Omental fat pad (tissue), 4 donors: ENCODE measurements at places on chromosomes 5 and 9. TPM values are rescaled to one million over a fixed set of nuclear protein-coding genes. Genes with fewer than 3 reads are reported as not detected.

Gene HTR4
- not detected for total RNA-seq

GRCh38 chr9:7976167-7976755 is 176.7 kb upstream of the DMAC1 start:
- no peak for DNase-seq

DNA sequence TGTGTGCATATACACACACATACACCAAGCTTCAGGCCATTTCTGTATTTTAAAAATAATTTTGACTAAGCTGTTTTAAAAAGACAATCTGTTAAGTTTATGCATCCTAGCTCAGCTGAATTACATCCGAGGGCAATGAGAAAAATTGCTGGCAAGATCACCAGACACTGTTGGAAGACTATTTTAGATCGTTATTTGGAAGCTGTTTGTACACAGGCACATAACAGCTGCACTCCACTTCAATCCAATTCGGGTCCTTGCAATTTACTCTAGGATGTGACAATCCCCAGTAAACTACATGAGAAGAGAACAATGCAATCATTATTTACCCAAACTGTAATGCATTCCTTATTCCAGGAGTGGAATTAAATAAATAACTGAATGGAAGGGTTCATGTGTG is 79.3 kb upstream of the RASA1 start:
- no peak for DNase-seq

- no peak for DNase-seq
Measured at GRCh38 chr9:97703437-97704344, 6.6 kb upstream of the XPA start.

DNA sequence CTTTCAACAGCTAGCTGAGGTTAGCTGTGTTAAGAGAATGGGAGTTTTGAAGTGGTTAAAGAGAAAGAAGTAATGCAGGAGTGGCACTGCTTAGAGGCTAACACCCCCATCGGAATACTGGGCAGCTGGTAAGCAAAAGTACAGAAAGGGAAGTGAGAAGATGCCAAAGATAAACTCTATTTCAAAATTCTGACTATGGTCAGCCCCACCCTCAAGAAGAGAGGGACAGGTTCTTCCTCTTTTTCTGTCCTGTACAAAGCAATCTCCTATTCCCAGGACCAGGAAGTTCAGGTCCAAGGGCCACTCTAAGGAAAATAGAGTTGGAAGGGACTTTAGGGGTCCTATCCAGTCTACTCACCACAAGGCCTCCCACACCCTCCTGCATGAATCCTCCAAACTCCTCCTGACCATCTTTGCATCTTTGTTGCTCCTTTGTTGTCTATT is 45.9 kb upstream of the JAK2 start:
- DNase-seq: no peak

DNA sequence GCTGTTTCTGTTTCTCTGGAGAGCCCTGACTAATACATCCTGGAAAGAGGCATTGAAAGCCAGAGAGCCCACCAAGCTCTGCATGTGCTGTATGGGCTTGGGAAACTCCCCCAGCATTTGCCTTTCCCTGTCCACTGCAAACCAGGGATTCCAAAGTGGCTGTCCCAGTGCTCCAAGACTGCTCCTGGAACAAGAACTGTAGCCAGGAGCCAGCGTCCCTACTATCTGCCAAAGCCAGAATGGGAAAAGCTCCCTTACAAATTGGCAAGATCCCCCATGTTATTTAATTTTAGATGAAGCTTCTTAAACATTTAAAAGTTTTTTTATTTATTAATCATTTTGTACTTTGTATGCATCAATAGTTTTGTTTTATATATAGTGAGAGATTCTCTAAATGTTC is 263.2 kb downstream of the GABRB2 start:
- no peak for DNase-seq

DNA sequence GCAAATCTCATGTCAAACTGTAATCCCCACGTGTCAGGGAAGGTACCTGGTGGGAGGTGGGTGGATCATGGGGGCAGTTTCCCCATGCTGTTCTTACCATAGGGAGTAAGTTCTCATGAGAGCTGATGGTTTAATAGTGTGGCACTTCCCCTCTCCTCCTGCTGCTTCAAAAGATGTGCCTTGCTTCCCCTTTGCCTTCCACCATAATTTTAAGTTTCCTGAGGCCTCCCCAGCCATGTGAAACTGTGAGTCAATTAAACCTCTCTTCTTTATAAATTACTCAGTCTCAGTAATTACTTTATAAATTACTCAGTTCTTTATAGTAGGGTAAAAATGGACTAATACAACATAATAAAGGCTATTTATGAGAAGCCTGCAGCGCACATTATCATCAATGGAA is 7.1 kb upstream of the CNTRL start:
- no peak for DNase-seq

- DNase-seq: no peak
Measured at GRCh38 chr5:154065971-154066370, 27.2 kb downstream of the MFAP3 start.

DNA sequence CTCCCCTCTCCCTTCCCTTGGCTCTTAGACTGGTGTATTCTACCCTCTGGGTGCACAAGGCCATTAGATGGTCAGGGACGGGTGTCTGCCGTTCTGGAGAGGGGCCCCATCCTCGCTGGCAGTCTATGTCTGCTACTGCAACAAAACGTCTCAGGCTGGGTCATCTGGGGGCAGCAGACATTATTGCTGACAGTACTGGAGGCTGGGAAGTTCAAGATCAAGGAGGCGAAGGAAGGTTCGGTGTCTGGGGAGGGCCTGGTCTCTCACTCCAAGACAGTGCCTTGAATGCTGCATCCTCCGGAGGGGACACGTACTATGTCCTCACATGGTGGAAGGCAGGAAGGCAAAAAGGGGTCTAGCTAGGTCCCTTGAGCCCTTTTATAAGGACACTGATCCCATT is 93.4 kb upstream of the COL5A1 start:
- no peak for DNase-seq

- no peak for DNase-seq
Measured at GRCh38 chr5:74638970-74639806, 1.3 kb downstream of the ENC1 start.

- no peak for DNase-seq
Measured at GRCh38 chr9:95018099-95018936, 291.8 kb downstream of the AOPEP start.

GRCh38 chr5:82151204-82151603 is 127.0 kb downstream of the RPS23 start:
- DNase-seq: no peak

DNA sequence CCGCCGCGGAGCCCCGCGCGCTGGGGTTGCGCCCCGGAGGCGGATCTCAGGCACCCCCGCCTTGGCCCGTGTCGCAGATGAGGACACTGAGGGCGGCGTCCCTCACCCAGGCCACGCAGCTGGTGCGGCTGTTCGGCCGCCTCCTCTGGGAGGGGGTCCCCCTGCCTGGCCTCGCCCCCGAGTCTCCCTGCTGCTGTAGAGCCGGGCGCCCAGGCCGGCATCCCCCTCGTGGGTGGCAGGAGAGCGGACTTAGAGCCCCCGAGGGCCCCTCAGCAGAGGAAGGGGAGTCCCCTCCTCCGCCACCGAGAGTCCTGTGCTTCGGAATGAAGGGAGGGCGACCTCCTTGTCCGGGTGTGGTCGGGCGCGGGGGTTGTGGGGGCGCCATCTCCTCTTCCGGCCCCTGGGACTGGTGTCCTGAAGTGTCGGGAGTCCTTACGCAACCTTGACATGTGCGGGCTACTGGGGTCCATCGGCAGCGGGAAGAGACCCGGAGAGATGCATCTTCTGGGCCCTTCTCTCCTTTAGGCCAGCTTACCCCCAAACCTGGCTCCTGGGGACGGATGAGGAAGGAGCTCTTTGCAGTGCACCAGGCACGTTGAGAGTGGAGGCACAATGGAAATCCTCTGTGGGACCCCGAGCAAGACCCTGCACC is 11.7 kb upstream of the EXOSC2 start:
- no peak for DNase-seq

DNA sequence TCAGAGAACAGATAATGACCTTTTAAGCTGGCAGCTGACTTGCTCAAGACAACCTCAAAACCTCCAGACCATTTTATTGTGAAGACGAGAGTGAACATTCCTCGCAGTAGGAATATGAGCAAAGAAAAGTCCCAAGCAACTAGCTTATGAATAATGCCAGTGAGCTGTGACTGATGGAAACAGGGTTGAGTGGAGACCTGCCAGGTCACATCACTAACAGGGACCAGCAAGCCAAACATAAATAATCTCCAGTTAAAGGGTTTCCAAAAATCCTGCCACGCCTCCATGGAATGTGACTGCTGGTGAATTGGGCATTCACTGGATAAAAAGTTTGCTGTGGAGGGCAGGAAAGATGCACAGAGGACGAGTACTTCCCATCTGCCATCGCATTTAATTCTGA is 185.4 kb downstream of the CRB2 start:
- no peak for DNase-seq

DNA sequence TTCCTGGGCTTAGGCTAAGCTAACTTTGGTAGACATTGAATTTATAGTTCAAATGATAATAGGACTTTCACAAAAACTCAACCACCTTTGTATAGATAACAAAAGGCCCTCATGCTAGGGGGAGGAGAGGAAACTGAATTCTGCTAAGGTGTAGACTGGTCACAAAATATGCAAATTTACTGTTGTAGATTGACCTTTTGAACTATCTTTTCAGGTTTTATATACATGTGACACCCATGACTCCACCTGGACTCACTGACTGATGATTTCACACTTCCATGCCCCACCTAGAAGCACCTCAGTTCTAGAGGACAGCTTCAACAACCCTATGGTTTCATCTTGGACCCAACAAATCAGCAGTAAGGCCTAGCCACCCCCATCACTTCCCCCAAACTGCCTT is 165.7 kb downstream of the CEMIP2 start:
- no peak for DNase-seq

- DNase-seq: no peak
Measured at GRCh38 chr9:77680581-77680980, 32.5 kb upstream of the GNA14 start.

DNA sequence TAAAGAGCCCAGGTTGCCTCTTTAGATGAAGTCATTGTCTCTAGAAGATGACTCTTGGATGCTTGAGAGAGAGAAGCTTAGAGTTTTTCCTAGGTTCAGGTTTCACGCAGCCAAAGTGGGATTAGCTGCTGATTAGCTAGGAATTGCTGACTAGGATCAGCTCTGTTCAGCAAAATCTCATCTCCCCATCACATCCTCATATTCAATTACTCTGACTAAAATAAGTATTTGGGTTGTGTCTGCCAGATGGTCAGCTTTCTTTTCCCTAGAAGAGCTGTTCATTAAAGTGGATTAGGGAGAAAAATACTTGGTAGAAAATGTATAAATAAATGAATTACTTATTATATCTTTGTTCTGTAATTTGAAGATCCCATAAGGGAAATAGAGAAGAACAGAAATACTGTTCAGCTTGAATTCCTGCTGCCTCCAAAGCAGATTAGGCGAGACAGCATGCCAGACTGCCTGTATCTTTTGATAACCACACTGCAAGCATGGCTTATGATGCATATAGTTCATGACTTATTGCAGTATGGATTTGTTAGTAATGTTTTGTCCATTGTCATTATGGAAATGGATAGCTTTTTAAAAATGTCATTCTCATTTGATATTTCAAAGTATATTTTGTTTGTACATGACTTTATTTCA is 184.8 kb upstream of the CD180 start:
- DNase-seq: no peak

Gene EMB
- total RNA-seq: 66.1 TPM

DNA sequence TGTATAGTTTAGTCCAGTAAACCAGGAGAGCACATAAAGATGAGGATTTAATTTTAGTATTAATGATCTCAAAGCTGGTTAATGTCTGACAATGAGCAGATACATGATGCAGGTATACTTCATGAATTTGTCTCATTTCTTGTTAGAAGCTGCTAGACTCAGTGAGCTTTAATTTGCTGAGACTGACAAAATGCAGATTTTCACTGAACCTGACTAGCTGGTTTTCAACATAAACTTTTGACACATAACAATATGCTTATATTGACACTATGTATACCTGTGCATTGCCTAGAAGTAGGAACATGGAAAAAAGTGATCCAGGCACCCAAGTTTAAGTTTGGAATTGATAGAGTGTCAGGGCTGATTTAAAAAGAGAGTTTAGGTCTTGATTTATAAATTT is 10.8 kb downstream of the UBLCP1 start:
- no peak for DNase-seq

DNA sequence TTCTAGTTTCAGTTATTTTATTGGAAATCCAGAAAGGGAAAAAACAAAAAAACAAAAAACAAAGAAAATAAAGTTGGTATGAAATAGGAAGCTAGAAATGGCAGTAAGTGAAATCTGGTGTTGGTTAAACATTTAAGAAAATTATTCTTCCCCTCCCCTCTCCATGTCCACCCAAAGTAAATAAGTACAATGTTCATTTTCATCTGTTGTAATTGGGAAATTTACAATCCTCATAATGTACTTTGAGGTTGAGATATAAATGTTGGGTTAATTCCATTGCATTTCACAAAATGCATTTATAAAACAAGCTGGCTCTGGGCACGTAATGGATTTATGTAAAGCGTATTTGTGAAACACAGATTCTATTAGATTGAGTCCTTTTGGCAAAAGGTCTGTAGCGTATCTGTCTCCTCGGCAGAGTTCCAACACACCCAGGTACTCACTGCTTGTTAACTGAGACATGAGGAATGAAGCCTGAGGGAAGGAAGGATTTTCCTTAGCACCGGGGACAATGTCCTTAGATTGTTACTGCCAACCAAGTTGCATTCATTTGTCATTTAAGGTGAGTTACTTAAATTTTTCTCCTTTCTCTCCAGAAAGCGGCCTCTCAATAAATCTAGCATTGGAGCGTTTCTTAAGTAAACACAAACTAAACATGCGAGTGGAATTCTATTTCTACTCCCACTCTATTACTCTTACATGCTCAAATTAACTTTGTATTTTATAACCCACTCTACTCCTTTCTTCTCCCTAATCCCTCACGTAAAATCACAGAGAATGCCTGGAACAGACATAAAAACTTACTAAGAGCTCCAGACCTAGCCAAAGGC is 912.3 kb upstream of the WWC1 start:
- no peak for DNase-seq

Gene ADAMTSL2
- 4.7 TPM for total RNA-seq

DNA sequence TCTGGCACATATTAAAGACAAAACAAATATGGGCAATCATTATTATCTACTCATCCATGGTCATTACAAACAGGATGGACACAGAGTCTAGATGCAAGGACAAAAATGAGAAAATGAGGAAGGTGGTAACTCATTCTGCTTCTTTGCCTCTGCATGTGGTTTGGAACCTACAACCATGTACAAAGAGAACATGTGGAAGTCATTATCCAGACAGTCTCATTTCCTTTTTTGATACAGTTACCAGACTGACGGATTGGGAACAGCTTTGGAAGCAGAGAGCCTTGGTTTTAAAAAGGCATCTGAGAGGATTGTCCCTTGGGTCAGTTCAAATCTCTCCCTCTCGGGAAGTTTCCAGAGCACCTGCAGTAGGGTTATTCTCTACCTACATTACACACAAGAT is 433.4 kb upstream of the TNC start:
- no peak for DNase-seq

Gene IFNB1
- not detected for total RNA-seq
